ENCODE measurements at places on chromosomes 1 and 21. TPM values are rescaled to one million over a fixed set of nuclear protein-coding genes. Genes with fewer than 3 reads are reported as not detected.

The AKNAD1 gene
- not detected for total RNA-seq

DNA sequence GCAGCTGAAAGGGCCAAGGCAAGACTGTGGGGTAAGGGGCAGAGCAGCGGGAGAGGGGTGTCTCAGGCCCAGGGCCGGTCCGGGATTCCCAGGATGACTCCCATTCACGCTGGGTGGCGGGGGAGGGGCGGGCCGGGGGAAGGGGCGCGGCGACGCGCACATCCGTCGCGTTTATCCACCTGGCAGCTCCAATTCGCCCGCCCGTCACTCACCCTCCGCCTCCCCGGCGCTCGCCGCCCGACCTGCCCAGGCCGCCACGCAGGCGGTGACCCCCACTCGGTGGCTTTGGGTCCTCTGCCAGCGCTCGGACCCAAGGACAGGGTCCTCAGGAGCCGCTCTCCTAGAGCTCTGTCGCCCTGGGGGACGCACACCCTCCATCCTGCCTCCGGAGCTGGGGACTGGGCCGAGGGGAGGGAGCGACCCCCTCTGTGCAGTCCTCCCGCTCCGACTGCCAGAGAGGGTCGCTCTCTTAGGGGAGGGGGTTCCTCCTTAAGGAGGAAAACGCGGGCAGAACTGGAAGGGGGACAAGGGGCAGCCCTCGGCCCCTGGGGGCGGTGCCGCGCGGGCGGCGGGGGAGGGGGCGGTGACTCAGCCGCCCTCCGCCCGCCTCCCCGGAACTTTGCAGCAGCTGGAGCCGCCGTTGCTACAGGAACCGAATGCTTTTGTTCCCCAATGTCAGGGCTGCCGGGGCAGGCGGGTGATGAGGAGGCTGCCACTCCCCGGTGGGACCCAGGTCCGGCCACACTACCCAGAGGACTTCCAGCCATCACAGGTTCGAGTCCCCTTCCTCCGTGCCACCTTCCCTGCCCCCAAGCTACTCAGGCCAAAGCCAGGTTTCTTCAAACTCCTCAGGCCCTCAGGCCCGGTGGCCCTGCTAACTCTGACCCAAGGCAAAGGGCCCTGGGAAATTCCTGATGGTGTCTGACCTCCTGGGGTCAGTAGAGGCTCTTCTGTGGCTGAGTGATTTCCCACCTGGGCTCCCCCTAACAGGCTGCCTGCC, 3.4 kb downstream of the ADGRB2 start:
- peaks cover 24% of the 10 kb centered on the region for H3K27me3 ChIP-seq
- peaks cover 28% of the 10 kb centered on the region for H3K4me1 ChIP-seq
- no peaks in the 10 kb centered on the region for H3K36me3 ChIP-seq

DNA sequence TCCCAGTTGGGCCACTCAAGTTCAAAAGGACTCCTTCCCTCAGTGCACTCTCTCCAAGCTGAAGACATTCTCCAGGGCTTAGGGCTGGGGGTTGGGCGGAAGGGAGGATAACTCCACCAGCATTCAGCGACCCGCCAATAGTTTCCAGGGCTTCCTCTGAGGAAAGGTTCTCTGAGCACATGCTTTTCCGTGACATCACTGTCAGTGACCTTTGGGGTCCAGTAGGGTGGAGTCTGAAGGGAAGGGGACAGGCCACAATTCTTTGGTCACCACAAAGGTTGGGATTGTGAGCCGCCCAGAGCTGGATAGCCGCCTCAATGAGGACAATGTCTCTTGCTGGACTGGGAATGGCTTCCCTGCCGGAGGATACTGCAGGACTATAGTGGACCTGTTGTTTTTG, 22.8 kb upstream of the RXRG start:
- DNase-seq: no peak
- H3K36me3 ChIP-seq: no peaks in the 10 kb centered on the region
- H3K27ac ChIP-seq: no peak overlapping the region
- H3K4me1 ChIP-seq: peaks cover 2% of the 10 kb centered on the region
- peaks cover 13% of the 10 kb centered on the region for H3K27me3 ChIP-seq
- H3K4me3 ChIP-seq: no peak overlapping the region

The WDR64 gene
- not detected for total RNA-seq

The CDCP2 gene
- total RNA-seq: not detected

DNA sequence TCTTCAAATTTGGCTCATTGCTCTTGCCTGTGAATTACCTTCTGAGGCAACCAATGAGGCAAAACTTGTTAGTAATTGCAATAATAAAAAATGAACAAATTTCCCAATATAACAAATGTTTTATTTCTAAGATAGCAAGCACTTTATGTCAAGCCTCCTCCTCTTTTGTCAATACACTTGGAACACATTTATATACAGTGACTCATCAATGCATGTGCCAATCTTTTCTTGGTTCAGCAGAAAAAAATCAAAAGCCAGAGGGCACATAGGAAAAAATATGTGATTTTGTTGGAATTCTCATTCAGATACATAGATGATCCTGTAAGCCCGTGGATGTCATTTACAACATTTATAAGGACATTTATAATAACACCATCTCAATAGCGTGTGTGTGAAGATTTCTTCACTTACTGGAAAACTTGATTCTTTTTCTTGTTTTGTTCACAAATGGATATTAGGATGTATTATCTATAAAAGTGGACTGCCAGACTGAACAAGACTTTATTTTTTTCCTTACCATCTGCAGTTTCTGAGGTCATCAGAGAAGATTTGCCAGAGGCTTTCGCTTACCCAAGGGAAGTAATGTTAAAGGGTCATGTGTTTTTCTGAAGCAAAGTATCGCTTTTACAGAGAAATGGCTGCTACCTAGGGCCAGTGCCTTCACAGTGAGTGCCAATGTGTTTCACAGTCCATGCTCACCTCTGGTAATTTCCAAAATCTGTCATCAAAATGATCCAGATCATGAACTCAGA, 645.7 kb upstream of the PTBP2 start:
- H3K4me1 ChIP-seq: peaks cover 16% of the 10 kb centered on the region
- no peaks in the 10 kb centered on the region for H3K27me3 ChIP-seq
- no peak for DNase-seq
- no peak overlapping the region for H3K4me3 ChIP-seq
- H3K36me3 ChIP-seq: no peaks in the 10 kb centered on the region
- no peak overlapping the region for H3K27ac ChIP-seq

DNA sequence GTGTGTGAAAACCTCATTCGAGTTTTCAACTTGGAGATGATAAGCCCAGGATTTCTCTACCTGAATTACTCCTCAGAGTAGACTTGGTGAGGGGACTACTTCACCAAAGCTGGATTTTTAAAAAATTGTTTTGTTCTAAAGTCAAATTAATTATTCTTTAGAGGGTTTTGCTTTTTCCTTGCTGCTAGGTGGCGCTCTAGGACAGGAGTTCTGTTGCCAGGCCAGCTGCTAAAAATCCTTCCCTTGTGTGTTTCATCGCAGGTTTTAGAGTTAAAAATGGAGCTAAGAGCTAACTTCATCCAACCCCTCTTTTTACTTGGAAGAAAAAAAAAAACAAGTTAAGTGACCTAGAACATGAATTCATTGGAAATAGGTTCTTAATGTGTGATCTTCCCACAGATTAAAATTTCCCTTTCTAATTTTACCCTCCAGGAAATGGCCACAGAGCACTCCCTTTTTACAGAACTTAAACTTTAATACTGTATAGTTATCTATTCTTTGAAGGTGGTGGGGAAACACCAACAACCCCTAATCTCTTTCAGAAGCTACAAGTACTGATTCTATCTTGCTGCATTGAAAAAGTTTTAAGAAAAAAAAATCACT, 36.7 kb upstream of the FAM163A start:
- DNase-seq: no peak
- no peaks in the 10 kb centered on the region for H3K27me3 ChIP-seq
- peaks cover 28% of the 10 kb centered on the region for H3K4me1 ChIP-seq

The SERTAD4 gene
- 8.2 TPM for total RNA-seq

DNA sequence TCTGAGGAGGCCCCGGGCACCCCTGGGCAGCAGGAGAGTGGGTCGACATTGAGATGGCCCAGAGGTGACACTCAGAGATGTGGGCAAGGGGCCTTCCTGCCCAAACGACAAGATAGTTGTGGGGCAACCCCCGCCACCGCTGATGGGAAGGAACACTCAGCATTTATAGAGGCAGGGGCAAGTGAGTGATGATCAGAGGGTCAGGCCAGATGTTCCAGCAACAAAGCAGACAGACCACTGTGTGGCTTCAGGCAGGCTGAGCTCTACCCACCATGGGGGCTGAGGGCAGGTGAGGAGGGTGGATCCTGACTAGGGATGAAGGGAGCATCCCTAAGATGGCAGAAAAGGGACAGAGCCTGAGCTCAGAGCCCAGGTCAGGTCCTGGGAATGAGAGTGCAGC, 362.7 kb downstream of the PTPRU start:
- DNase-seq: no peak
- H3K36me3 ChIP-seq: no peaks in the 10 kb centered on the region
- peaks cover 42% of the 10 kb centered on the region for H3K27me3 ChIP-seq
- no peak overlapping the region for H3K27ac ChIP-seq
- H3K4me1 ChIP-seq: no peaks in the 10 kb centered on the region

DNA sequence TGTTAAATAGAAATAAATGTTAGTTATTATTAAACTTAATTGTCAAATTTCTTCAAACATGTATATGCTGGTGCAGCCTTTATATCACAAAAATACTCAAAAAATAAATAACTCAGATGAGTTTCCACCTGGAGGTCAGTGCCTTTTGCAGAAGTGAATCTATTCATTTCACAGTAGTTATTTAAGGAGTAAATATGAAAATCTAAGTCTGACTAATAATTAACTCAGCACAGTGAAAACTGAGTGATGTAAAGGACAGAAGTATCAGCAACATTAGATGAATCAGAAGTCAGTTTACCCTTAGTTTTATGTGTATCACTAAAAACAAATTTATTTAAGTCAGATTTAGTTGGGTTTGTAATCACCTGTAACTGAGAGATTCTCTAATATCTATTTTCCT, 2135.4 kb downstream of the MRPL39 start:
- no peaks in the 10 kb centered on the region for H3K27me3 ChIP-seq
- H3K4me3 ChIP-seq: no peak overlapping the region

The AADACL4 gene
- 0.36 TPM for total RNA-seq

The MPL gene
- 0.50 TPM for total RNA-seq

The PLEKHN1 gene
- total RNA-seq: 34.4 TPM

DNA sequence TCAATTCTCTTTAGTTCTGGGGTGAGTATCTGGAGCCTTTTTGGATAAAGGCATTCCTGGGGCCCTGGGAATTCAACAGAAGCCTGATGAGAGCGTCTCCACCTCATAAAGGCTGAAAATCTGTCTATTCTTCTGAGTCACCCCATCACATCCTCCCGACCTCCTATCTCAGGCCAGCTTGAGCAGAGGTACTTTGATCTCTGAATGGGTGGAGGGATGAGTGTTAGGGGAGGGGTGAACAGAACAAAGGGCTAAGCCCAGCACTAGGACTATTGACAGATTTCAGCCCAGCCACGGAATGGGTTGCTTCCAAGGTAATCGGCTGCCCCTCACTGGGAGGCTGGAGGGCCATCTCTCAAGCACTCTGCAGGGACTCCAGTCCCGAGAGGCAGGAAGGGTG, 2.5 kb upstream of the MYBPH start:
- peak overlapping the region; percentile 60 for H3K27ac ChIP-seq
- H3K27me3 ChIP-seq: no peaks in the 10 kb centered on the region
- H3K4me3 ChIP-seq: no peak overlapping the region

DNA sequence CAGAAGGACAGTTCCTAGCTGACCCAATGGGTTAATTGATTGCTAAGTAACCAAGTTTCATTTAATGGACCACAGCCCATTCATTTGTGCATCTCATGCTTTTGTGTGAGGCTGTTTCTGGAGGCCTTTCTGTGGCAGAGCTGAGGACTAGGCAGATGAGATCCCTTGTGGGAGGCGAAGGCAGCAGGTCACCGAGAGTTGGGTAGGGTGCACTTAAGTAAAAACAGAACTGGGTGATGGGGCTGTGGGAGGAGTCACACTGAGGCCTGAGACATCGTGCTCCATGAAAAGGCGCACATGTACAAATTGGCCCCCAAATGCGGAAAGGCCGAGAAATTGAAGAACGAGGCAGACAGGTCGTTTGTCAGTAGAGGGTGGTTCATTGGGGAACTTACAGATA, 60.9 kb downstream of the S100B start:
- no peak overlapping the region for H3K27ac ChIP-seq
- no peak overlapping the region for H3K4me3 ChIP-seq
- no peak for DNase-seq
- no peaks in the 10 kb centered on the region for H3K4me1 ChIP-seq

The CPLANE2 gene
- total RNA-seq: 10.7 TPM

The AKR7A2 gene
- total RNA-seq: 52.7 TPM

DNA sequence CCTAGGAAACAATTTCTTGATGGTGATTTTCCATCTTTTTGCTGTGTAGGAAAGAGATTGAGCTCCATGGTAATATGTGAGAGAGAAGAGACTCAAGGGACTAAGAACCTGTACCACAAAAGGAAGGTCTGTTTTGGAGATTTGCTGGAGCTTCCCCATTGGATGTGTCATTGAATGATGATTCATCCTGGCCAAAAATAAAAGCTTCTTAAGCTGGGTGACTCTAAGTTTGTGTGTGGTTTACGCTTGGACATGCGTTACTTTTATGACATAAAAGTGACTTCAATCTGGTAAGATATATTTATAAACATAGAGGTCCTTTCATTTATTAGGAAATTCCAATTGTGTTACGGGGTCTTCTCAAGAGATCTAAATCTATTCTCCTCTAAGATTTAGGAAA, 17.4 kb upstream of the IL19 start:
- H3K36me3 ChIP-seq: no peaks in the 10 kb centered on the region
- H3K4me1 ChIP-seq: no peaks in the 10 kb centered on the region
- H3K27me3 ChIP-seq: peaks cover 38% of the 10 kb centered on the region
- H3K27ac ChIP-seq: no peak overlapping the region
- no peak overlapping the region for H3K4me3 ChIP-seq

DNA sequence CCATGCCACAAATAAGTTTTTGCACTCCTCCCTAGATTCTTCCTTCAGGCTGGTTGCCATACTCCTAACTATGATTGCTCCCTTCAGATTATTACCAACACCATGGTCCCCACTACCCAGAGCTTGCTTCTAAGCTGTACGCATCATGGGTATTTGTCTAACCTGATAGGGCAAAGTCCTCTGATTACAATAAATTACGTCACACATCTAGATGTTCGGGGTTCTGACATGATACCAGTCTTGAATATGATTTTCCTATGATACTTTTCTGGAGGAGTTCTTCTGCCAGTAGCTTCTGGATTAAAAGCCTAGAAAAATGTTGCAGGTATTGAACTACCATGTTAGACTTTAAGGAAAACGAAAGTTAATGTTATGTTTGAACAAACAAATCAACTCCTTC, 67.2 kb downstream of the NUF2 start:
- H3K36me3 ChIP-seq: no peaks in the 10 kb centered on the region
- peaks cover 3% of the 10 kb centered on the region for H3K4me1 ChIP-seq
- H3K27ac ChIP-seq: no peak overlapping the region
- no peak overlapping the region for H3K4me3 ChIP-seq
- H3K27me3 ChIP-seq: no peaks in the 10 kb centered on the region

All from mesothelial cell of epicardium (in vitro differentiated cells).